ENCODE measurements at places on chromosomes 2 and 18.

DNA sequence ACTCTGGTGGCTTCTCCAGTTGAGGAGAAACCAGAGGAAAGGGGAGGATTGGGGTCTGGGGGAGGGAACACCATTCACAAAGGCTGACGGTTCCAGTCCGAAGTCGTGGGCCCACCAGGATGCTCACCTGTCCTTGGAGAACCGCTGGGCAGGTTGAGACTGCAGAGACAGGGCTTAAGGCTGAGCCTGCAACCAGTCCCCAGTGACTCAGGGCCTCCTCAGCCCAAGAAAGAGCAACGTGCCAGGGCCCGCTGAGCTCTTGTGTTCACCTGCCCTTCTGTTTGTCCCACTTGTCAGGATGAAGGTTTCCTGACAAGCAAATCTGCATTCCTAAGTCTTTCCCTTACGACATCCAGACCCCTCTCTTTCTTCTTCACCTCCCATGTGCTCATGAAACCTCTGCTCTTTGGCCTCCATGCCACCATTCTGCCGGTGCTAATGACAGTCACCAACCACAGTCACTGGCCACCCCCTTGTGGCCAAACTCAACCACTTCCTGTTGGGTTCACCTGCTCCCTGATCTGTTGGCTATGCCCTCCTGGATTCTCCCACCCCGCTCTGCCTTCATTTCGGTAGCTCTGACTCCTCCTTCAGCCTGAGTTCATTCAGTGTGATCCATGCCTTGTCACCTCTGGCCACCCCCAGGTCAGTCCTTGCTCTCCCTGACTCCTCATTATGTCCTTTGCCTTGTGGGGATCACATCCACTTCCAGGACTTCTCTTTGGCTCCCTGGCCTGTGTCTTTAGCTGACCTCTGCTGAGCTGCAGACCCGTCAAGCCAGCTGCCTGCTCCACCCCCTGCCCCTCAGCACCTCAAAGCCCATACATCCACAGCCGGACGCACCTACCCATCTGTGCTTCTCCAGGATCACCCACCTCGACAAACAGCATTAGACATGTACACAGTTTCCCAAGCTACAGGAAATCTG is 17.6 kb downstream of the EMX1 start:
- DNase-seq = no peak

GRCh38 chr2:86368161-86368824 is 30.9 kb upstream of the REEP1 start:
- peak; percentile 47 for DNase-seq

- peak; percentile 81 for DNase-seq
These were observed 19.6 kb upstream of the EPAS1 start for GRCh38 chr2:46277431-46278190.

- DNase-seq = no peak
These were observed 111.2 kb upstream of the AGAP1 start for GRCh38 chr2:235382601-235383000.

DNA sequence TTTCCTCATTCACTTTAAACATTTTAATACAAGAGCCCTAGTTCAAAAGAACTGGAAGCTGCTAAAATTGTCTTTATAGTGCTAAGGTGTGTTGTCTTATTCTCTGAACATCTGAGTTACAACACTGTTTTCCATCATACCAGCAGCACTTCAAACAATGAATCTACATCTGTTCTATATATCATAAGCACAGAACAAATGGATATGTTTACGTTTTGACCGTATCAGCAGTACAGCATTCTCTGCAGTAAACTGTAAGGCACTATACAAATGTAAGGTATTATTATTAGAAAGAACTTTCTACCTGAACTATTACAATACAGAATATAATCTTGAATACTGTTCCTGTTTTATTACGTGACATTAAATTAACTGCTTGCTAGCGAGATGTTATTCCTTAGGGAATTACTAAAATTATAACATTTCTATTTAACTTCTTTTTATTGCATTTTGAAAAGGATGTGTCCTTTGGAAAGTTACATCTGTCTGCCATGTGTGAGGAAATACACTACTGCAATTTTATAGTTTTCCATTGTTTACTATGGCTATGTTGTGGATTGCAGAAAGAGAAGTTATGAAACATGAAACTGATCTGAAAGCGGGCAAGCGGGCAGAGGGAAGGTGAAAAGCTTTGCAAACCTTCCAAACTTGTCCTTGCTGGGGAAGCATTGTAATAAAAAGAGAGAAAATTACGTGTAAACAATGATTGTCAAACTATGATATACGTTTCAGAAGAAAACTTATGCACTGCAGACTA is 13.7 kb downstream of the NCKAP1 start:
- peak; percentile 24 for DNase-seq

GRCh38 chr2:181683518-181684453 is 3.5 kb upstream of the NEUROD1 start:
- no peak for DNase-seq

GRCh38 chr2:11938196-11938595 is 191.8 kb downstream of the LPIN1 start:
- no peak for DNase-seq

GRCh38 chr2:149597050-149597667 is 9.6 kb upstream of the MMADHC start:
- DNase-seq = no peak

DNA sequence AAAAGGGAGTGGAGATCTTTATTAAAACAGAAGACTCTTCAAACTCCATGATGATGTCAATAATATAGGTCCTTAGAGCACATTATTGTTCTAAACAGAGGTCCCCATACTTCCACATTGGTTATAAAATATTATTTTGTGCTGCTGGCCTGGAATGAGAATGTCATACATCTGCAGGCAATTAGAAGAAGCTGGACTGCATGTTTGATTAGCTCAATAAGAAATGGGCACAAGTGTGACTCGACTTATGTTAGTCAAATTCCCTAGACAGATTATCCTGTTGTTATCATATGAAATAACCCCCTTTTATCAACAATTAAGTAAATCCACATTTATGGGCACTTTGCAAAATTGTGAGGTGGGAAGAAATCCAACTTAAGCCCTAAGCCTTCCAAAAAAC is 8.8 kb downstream of the EFEMP1 start:
- no peak for DNase-seq

Measured in dermis microvascular lymphatic vessel endothelial cell (primary cell).